Inflammatory macrophage (primary cell): ENCODE measurements at places on chromosomes 4 and X.

DNA sequence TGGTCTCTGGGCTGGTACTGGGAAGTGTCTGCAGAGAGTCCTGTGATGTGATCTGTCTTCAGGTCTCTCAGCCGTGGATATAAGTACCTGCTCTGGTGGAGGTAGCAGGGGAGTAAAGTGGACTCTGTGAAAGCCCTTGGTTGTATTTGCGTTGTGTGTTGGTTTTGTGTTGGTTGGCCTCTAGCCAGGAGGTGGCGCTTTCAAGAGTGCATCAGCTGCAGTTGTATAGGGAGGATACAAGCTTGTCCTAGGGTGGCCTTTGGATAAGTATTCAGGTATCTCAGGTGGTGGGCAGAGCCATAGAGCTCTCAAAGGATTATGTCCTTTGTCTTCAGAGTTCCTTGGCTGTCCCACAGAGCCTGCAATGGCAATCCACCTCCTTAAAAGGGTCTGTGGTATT lies 111.6 kb downstream of the MAGEB17 start:
- DNase-seq = no peak

DNA sequence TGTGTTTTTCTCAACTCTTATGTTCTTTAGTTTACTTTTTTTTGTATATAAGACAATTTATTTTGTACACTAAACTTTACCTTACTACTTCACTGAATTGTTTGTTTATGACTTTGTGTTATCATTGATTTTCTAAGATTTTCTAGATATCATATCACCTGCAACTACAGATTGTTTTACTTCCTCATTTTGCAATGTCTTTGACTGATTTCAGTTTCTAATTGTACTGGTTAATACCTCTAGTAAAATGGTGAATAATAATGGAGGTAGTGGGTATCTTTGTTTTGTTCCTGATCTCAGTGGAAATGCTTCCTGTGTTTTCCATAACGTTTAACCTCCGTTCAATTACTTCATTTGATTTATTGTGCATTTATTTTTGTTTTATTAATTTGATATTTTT lies 490.2 kb downstream of the TLL1 start:
- no peak for DNase-seq

DNA sequence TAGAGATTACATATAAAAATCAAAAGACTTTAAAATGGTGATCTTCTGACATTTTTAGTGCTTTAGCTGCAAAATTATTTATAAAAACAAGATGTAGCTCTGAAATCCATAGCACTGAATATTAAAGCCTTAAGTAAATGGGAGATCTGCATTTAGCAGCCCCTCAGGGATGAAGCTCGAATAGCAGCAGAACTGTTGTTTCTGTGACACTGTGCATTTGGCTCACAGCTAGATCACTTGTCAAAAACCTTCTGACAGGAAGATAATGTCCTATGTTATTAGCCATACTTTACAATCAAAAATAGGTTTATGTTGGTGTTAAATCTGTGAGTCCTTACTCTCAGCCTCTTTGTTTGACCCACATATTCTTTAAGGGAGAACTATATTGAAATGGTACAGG lies 14.1 kb upstream of the PYURF start:
- DNase-seq = no peak

GRCh38 chr4:3228881-3229280 lies 20.1 kb upstream of the MSANTD1 start:
- no peak for DNase-seq

DNA sequence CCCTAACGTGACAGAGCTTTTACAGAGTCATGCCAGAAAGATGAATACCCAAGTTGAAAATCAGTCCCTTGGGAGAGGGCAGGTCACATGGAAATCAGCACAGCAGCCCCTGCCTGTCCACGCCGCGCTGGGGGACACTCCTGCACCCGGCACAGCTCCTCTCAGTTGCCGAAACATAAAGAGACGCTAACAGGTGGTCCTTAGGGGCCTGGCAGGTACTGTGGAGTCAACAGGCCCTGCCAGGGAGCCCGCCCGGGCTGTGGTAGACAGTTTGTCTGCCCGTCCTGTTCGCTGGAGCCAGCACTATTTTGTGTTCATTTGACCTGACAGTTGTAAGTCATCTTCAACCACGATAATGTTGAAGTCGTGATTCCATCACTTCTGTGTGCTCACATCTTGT lies 30.5 kb downstream of the NELFA start:
- DNase-seq = no peak

- no peak for DNase-seq
These were observed 53.4 kb downstream of the AFAP1 start for GRCh38 chr4:7886007-7886973.

DNA sequence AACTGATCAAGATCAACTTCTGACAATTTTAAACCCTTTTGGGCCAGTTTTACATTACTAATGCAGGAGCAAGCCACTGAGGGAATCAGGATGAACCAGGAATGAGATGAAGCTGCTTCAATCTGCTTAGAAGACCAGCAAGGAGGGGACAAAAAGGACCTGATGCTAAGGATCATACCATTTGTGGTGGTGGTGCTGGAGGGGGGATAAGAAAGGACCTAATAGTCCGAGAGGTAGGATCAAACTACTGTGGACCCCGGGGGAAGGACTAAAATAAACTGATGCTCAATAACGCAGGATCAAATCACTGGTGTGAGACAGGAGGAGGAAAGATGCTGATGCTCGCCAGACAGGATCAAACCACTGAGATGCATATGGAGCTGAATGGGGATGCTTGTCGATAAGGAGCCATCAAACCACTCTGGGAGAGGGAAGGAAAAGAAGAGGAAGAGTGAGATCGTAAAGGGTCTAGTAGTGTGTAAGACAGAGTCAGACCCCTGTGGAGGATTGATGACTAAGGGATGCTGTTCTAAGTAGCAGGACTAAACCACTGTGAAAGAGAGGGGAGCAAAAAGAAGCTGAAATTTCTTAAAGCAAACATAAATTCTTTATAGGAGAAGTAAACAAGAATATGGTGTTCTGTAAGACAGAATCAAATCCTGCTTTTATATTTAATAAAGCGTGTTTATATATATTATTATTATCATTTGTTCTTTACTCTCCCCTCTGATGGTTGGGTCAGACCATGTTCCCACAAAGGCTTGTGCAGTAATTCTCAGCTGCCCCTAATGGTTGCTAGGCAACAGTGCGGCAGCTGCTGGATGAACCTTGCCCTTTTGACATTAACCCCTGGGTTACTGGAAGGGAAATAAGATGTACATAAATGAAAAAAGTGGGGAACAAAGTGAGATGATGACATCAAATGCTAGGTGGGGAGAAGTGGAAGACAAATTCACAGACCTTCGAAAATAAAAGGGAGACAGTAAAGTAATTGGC lies 432.5 kb upstream of the FGF16 start:
- DNase-seq = no peak

DNA sequence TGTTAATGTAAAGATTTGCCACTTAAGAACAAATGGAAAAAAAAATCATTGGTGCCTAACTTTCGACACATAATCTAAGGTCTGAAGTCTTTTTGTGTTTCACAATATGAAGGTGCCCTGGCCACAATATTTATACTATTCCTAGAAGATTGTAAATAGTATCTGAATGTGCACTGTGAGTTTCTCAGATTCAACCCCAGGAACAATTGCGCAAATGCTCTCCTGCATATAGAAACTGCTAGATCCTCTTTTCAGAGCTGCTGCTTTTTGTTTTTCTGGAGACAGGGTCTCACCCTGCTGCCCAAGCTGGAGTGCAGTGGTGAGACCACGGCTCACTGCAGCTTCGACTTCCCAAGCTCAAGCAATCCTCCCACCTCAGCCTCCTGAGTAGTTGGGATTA lies 480.1 kb upstream of the FTHL17 start:
- DNase-seq = no peak

DNA sequence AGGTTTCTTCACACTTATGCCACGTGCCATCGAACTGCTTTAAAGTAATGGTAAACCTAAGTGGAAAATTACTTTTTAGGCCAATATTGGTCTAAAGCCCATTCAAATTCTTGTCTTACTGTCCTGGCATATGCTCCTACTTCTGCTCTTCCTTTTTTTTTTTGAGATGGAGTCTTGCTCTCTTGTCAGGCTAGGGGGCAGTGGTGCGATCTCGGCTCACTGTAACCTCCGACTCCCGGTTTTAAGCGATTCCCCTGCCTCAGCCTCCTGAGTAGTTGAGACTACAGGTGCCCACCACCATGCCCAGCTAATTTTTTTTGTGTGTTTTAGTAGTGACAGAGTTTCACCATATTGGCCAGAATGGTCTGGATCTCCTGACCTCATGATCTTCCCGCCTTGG lies 129.0 kb upstream of the TECRL start:
- no peak for DNase-seq

- DNase-seq = no peak
These were observed 63.6 kb downstream of the ASB9 start for GRCh38 chrX:15206306-15206705.

DNA sequence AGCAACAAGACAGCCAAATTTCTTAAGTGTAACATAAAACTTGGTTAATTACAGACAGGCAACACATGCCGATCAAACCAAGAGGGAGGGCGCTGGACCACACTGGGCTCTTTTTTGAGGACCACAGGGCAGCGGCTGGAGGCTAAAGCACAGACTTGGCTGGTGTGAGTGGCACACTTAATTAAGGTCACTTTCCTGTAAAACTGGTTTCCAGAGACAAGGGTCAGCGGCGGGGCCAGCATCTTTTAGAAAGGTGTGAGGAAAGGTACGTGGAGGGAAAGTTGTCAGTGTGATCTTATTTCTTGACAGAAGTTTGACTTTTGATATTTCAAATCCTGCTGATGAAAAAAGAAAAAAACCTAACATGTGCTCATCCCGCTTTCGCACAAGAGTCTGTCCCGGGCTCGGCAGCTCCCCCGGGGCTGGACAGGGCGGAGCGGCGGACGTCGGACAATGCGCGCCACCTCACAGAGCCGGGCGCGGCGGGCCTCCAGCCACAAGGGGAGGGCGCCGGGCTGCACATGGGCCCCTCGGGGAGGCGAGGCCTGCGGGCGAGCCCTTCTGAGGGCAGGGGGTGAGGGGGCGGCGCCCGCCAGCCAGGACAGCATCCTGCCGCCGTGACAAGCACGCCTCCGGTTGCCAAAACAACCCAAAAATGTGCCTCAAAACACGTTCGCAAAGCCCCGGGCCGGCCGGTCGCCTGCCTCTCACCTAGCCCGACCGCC lies 660 bp upstream of the HSPA4L start:
- DNase-seq = no peak
